ENCODE measurements at places on chromosomes 7 and 10.

- no peak for DNase-seq
Measured at GRCh38 chr7:154569916-154570315, 433.0 kb downstream of the PAXIP1 start.

- no peak for DNase-seq
Measured at GRCh38 chr7:130135208-130136205, 65.2 kb downstream of the KLHDC10 start.

DNA sequence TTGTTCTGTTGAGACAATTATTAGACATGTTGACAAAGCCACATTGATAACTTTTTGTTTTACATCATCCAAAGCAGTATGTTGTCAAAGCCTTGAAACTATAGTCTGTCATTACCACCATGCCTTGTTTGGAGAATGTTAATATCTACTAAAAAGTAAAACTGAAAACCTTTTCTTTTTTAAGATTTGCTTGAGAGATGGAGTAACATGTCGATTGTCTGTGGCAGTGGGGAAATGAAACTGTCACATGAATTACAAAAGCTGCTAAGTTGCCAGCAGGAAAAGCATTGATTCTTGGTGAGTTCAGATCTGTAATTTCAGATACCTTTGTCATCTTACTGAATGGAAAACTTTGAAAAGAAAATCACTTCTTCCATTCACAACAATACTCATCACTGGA, 69.1 kb downstream of the TFPI2 start:
- DNase-seq, result no peak

GRCh38 chr10:43304687-43305333, 37.9 kb upstream of the RASGEF1A start:
- peak; percentile 23 for DNase-seq

- DNase-seq, result peak; percentile 57
Measured at GRCh38 chr7:154953006-154953684, 49.8 kb downstream of the PAXIP1 start.

- no peak for DNase-seq
Measured at GRCh38 chr10:37067576-37067975, 57.8 kb upstream of the ANKRD30A start.

DNA sequence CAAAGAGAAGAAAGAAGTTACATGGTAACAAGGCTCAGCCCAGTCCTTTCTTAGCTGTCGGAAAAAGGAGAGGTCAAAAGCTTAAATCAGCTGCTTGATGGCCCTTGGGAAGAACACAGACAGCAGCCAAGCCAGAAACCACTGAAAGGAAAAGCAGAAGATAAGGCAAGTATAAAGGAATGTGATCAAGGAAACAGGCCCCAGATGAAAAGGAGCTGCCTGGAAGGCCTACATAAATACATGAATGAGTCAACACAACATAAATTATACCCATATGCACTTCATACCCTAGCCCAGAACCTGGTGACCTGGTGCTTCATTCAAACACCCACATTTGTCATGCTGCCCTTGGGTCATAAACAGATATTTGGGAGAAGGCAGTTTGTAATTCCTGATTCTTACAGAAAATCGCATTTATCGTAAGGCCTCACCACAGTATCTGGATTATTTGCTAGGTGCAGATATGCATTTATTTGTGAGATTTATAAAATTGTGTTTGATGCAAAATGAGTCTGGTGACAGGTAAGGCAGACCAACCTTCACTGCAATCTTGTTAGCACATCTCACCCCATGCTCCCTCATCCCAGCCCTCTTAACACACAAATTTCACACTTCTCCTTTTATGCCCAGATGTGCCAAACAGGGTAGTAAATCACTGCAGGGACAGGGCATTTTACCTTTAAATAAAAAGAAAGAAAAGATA, 94.9 kb upstream of the KCNIP2 start:
- no peak for DNase-seq

GRCh38 chr10:132408823-132409666, 12.0 kb downstream of the PWWP2B start:
- DNase-seq, result no peak

DNA sequence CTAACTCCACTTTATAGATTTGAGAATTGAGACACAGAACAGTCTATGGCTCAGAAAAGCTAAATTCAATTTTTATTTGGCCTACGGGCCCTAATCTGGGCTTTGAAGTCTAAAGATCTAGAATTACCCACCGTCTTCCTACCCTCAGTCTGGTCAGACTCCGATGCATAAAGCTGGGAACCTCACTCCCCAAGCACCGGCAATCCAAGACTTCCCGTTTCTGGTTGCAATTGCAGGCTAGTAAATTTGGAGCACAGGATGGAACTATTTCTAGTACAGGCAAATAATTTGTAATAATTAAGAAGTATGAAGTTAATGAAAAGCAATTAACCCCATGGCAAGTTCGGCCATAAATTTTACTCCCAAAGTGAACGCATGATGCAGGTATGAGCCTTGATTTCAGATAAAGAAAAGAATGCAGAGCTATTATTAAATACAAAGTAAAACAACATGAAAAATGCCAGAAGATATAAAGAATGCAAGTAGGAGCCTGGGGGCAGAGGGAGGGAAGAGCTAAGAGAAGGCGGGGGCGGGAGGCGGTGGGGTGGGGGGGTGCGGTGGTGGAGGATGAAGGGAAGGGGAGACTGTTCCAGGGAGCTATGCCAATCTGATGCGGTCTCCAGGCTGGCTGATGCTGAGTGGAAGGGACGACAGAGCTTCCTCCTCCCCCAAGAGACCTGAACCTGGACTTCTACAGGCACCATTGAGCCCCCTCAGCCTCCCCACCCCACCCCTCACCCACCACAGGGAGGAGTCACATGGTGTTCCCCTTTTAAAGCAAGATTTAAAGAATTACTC, 45.1 kb downstream of the BPGM start:
- DNase-seq, result no peak

DNA sequence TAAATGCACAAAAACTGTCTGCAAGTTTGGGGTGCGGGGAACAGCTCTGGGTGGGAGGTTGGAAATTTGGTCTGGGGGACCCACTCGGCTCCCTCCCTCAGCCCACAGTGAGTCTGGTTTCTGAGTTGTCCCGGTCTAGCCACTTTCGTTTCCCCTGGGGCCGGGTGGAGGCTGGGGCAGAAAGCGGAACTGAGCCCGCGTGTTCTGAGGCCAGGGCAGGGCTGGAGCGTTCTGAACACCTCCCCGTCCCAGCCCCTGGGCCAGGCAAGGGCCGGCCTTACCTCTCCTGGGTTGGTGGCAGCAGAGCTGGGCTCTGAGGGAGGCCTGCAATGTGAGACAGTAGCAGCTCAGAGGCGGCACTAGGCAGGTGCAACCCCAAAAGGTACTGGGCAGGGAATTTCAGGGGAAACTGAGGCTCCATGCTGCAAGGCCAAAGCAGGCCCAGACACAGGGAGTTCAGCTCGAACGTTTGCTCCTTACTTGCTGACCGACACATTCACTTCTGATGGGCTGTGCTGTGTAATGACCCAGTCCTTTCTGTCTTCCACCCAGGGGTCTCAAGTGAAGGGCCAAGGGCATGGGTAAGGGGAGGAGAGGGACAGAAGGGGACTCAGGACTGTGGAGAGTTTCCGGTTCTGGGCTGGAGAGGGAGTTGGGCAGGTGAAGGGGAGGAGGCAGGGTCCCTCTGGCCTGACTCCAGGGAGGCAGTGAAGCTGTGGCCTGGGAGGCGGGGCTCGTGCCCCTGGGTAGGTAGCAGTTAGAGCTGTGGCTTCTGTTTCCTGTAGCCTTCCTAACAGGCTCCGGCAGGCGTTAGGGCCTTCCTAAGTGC, 3.0 kb downstream of the IRF5 start:
- DNase-seq, result no peak

GRCh38 chr10:4127518-4128315, 342.7 kb upstream of the KLF6 start:
- DNase-seq, result no peak

DNA sequence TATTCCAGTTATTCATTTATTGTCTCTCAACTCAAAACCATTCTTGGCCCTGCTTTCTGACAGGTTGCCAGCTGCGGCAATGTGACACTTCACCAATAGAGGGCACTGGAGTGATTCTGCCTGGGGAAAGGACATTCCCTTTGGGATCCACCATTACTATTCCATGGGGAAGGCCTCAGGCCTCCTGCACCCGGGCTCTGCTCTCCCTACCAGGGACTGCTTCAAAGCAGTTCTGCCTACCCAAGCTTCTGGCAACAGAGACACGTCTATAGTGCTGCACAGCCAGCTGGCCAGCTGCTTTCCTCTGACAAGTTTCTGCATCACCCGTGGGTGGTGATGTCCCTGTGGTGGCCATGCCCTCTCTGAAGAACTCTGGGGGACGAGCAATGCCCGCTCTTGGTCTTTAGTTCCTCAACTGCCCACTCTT, 163.8 kb downstream of the ELMO1 start:
- no peak for DNase-seq

GRCh38 chr10:2984682-2985081, 82.7 kb upstream of the PFKP start:
- DNase-seq, result no peak

- no peak for DNase-seq
Measured at GRCh38 chr10:103284170-103284569, 7.2 kb downstream of the INA start.

DNA sequence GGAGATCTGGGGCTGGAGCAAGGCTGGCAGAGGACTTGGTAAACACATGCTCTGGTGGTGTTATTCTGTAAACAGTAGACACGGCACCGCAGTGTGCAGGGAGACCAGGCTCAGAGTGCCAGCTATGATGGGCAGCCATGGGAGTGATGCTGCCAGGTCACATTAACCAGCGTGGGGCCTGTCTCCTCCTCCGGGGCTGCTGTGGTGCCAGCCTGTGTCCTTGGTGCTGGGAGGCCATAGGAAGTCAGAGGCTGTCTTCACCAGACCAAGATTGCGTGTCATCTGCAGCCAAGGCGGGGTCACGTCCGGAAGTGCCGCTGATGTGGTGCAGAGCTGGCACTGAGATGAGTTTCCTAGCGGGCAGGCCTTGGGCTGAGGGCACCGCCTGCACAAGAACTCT, 236.0 kb downstream of the GLRX3 start:
- no peak for DNase-seq

GRCh38 chr7:65251851-65252620, 121.6 kb upstream of the ZNF92 start:
- no peak for DNase-seq

GRCh38 chr7:148699782-148700629, 1.3 kb downstream of the CUL1 start:
- no peak for DNase-seq

DNA sequence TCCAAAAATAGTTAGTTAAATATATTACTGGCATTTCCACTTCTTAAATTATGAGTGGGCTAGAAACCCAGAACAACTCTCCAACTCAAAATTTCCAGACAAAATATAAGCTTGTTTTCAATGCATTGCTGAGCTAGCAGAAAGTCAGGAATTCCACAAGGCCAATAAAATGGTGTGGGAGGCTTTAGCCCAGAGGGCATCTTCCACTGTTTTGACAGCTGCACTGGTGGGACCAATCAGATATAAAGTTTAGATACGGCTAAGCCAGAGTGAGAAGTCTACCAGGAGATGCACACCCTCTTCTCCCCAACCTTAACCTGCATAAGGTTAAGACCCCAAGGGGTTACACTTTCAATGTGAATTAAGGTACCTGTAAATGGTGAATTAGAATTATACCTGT, 76.6 kb downstream of the AMPH start:
- DNase-seq, result no peak

DNA sequence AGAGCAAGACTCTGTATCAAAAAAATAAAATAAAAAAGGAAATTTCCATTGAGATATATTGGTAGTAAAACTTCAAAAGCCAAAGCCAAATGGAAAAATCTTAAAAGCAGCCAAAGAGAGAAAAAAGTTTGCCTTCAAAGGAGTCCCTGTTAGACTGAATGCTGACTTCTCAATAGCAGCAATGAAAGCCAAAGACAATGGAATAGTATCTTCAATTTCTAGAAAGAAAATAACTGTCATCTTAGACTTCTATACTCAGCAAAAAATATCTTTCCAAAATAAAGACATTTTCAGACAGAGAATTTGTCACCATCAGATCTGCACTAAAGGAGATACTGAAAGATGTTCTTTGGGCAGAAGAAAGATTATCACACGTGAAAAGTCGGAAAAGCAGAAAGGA, 14.3 kb upstream of the OIT3 start:
- no peak for DNase-seq

DNA sequence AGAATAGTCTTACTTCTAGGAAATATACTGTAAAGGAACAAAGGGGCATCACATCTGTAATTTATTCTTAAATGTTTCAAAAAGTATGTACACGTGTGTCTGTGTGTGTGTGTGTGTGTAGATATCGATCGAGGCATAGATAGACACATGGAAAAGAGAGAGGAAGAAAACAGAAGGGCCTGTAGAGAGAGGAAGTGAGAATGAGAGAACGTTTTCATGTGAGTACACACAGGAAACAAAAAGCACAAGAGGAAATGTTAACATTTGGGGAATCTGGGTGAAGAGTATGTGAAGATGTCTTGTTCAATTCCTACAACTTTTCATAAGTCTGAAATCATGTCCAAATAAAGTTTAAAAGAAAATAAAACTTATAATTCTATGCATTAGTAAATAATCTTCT, 286.5 kb upstream of the SORCS1 start:
- no peak for DNase-seq

- no peak for DNase-seq
Measured at GRCh38 chr7:134935701-134936100, 50.6 kb upstream of the AGBL3 start.

GRCh38 chr7:87984088-87984487, 50.0 kb downstream of the ADAM22 start:
- no peak for DNase-seq

DNA sequence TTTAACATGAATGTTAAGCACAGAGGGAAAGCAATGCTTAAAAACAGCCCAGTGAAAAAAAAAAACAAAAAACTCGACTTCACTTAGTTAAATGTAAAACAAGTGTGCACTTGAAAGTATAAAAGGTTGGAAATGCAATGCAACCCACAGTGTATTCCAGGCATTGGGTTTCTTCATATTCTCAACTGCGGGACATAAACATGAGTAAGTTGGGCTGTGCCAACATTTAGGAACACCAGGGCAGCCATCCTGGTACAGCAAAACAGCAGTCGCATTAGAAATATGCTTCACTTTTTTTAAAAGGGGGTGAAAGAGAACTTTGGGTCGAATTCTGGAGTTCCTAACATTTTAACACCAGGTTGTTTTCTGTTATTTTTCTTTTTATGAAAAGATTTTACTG, 937 bp downstream of the STEAP1 start:
- no peak for DNase-seq

DNA sequence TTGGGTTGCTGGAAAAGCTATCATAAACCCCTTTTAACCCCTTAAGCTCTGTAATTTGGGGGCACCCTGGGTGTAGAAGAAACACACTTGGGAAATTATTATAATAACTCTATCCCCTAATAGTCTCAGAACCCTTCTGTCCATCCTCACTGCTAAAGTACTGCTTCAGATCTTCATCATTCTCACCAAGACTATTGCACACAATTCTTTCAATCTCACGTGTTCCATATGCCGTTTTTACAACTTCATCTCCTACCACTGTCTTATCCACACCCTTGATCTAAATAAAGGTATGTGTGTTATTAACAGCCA, 15.8 kb downstream of the ANKRD22 start:
- no peak for DNase-seq

GRCh38 chr7:79159040-79159664, 294.3 kb downstream of the MAGI2 start:
- no peak for DNase-seq

GRCh38 chr7:110186334-110186733, 904.6 kb upstream of the LRRN3 start:
- DNase-seq, result no peak

GRCh38 chr10:34370126-34370525, 445.0 kb downstream of the PARD3 start:
- DNase-seq, result no peak

GRCh38 chr7:137878333-137878961, 31.7 kb upstream of the DGKI start:
- DNase-seq, result no peak
